ENCODE measurements at places on chromosomes 12 and 14.

GRCh38 chr12:110244829-110245228 lies 36.2 kb upstream of the ATP2A2 start:
- DNase-seq = no peak

GRCh38 chr14:87148655-87149054 lies 844.3 kb downstream of the GALC start:
- DNase-seq = no peak

DNA sequence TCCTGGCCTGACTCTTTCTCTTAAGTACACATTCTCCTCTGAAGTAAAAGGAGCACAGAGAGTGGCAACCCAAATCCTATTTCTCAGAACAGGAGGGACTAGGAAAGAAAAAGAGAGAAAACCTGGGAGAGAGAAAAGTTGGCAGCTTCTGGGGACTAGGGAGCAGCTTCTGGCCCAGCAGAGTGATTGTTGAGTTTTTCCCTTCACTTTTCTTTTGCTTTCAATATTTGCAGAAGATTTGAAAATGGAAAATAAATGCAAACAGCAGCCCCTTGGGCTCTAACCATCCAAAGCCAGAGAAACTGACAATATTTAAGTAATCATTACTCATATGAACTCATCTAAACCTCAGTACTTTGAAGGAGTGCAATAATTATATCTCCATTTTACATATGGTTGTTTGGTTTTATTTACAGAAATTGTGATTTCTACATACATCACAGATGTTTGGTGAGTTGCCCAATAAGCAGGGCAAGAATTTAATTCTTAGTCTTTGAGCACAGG lies 28.8 kb upstream of the IGF1 start:
- DNase-seq = no peak

GRCh38 chr12:125919856-125920470 lies 854.7 kb downstream of the AACS start:
- no peak for DNase-seq

- no peak for DNase-seq
Measured at GRCh38 chr14:73209953-73210352, 27.4 kb upstream of the PAPLN start.

DNA sequence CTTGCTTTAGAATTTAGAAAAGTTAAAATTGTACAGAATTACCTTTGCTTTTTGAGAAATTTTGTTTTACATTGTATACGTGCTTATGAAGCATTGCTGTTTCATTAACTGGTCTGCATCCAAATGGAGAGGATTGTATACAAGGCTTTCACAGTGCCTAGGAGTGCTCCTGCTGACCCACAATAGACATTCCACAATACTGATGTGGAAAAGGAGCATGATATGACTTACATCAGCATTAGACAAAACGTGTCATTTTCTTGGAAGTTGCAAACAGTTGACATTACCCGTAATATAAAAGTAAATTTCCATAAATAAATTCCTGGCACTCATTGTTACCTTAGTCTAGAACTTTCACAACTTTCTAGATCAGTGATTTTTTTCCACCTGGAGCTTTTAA lies 1.9 kb downstream of the PRKD1 start:
- DNase-seq = no peak

DNA sequence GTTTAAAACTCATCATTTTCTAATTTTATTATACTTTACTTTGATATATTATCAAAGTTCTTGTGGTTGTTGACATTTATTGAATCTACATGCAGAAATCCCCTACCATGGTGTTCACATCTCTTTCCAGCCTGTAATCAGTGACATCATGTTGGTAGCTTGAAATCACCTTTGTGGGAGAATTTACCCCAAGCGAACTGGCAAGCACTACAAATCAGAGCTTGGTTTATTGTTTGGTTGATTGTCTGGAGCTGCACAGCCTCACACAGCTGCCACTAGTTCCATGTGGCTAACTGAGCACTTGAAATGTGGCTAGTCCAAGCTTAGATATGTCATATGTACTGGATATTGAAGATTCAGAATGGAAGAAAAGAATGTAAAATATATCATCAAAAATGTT lies 15.4 kb upstream of the KRT5 start:
- peak; percentile 42 for DNase-seq

- peak; percentile 22 for DNase-seq
Measured at GRCh38 chr12:40405419-40405818, 180.6 kb downstream of the LRRK2 start.

DNA sequence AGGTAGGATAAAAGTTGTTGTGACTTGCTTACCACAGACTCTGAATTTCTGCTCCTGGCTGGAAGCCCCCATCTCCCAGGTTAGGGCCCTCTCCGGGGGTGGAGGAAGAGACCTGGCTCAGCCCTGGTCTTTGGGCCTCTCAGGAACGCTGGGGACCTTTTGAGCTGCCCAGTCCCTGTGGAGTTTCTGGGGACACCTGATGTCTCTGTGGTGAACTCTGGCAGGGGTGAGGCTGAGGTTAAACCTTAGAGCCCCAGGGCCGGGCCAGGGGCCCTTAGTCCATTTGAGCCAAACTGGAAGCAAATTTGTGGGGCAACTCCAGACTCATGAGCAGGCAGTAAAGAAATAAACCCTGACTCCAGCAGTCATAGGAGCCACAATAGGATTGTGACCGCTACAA lies 112.1 kb downstream of the ADGRD1 start:
- DNase-seq = no peak

GRCh38 chr12:6314776-6315175 lies 4.3 kb downstream of the PLEKHG6 start:
- no peak for DNase-seq

DNA sequence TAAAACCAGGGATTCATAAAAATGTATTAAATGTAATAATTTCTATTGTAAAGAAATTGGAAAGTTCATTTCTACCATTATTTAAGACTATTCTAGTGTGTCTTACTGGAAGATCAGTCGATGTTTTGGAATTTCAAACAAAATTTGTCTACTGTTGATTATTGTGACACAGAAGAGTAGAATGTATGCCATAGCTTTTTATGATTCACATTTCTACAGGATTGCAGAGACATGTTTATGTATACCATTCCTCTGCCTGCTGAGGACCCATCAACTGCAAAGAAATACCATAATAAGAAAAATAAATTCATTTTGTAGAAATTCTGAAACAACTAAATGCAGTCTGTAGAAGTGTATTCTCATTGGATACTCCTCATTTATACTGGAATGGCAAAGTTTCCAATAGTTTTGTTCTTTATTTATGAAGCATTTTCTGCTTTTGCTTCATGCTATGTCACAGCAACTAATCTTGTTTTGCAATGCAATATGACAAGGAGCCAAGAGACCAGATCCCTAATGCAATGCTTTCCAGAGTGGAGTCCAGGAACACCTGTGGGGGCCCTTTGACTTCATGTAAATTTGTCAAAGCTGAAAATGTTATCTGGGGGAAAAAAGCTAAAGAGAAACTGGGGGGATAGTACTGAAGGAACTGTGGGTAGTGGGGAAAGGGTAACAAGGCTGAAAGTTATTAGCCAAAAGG lies 172.9 kb upstream of the LRIG3 start:
- DNase-seq = no peak

DNA sequence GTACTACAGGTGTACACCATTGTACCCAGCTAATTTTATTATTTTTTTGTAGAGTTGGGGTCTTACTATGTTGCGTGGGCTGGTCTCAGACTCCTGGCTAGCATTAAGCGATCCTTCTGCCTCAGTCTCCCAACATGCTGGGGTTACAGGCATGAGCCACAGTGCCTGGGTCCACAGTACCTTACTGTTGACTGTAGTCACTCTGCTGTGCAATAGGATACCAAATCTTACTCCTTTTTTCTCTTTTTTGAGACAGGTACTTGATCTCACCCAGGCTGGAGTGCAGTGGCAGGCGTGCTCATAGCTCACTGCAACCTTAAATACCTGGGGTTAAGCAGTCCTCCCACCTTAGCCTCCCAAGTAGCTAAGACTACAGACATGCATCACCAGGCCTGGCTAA lies 25.6 kb downstream of the PSMA6 start:
- no peak for DNase-seq

DNA sequence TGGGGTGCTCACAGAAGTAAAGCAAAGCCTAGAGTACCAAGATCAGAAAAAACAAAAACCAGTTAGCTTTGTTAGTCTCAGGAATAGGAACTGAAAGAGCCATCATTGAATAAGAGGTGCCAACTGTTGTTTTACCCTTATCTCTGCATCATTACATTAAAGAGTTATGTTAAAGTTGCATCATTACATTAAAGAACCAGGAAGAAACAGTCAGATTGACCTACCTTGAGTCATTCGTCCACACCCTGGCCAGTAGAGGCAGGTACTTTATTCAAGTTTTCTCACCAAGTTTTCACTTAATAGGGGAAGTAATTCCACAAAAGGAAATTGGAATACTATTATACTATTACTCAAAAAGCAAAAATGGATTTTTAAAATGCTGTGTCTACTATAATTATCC lies 121.7 kb upstream of the CNOT2 start:
- DNase-seq = no peak

DNA sequence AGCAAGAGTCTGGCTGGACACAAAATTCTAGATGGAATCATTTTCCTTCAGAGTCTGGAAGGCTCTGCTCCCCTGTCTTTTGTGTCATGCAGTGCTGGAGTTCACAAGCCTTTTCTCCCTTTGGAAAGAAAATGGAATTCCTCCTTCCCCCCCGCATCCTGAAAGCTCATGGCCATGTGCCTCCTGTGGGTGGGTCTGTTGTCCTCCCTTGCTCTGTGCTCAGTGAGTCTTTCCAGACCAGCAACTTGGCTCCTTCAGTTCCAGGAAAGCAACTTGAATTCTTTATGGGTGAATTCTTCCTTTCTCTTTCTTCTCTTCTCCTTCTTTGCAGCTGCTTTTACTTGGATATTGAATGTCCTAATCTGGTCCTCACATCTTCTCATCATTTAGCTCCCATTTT lies 70.2 kb downstream of the TUNAR start:
- DNase-seq = no peak

GRCh38 chr12:79006306-79006705 lies 141.7 kb downstream of the SYT1 start:
- DNase-seq = peak; percentile 44

- no peak for DNase-seq
Measured at GRCh38 chr12:98360401-98360800, 155.0 kb upstream of the TMPO start.

DNA sequence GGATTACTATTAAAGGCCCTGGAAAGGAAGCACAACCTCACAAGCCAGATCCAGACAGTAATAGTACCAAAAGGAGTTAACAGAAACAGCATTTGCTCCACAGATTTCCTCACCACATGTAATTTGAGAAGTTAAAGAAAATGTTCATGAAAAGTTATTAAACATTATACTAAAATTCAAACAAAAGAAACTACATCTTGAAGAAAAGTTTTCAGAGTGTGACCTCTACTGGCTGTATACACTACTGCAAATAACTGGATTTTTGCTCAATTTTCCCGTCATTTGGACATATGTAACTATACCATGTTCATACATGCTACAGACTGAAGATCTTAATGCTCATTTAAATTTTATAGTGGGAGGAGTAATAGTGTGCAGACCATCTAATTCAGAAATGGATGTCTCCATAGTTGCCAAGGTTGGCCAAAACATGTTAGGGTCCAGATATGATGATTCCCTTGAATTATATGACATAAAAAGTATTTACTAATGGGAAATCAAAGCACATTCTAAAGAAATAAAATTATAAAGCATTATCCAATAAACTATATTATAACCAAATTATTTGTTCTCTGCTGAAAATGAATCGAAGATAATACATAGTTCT lies 5.6 kb downstream of the KRR1 start:
- peak; percentile 25 for DNase-seq

GRCh38 chr12:14949631-14950030 lies 11.3 kb upstream of the ERP27 start:
- DNase-seq = no peak

DNA sequence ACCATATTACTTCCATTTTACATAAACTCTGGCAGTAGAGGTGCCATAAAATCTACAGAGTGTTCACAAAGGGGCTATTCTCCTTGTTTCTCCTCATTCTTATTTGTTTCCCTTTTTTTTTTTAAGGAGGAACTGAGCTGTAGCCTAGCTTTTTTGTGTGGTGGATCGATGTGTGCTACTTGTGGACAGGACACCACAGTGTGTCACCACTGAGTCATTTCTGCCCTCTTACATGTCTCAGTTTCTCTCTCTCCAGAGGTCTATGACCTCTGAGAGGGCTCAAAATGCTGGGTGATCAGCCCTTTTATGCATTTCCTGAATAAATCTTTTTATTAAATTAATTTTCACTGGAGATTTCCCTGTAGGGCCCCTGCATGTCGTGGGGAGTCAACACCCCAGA lies 370.2 kb downstream of the ADGRD1 start:
- no peak for DNase-seq

DNA sequence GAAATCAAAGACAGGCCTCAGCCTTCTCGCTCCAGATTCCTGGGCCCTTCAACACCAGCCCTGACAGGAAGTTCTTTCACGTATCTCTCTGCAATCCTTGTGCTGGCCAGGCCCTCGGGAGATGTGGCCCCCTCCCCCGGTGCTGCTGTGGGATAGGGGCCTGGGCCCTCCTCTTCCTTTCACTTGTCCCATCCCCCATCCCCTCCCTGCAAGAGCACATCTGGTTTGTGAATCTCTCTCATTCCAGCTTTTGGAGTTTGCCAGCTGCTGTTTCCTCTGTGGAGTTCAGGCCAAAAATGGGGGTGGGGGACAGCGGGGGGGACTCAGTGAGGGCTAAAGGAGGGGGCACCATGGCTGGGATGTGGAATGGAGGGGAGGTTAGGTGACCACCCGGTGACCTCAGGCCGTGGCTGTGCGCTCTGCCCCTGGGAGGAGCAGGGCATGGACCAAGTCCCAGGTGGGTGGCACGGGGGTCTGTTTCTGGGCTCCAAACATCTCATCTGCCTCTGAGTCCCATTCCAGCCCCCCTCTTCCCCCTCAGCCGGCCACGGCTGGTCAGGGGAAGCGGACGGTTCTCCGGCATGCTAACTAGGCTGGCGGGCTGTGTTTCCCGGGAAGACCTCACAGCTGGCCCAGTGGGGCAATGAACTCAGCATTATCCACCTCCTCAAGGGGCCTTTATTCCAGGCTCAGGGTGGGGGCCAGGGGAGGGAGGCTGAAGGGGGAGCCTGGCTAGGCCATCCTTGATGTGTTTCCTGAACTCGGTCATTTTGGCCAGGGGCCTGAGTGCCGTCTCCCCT lies 7.4 kb downstream of the LRP1 start:
- DNase-seq = no peak

GRCh38 chr12:114710151-114710550 lies 26.2 kb upstream of the TBX3 start:
- no peak for DNase-seq

DNA sequence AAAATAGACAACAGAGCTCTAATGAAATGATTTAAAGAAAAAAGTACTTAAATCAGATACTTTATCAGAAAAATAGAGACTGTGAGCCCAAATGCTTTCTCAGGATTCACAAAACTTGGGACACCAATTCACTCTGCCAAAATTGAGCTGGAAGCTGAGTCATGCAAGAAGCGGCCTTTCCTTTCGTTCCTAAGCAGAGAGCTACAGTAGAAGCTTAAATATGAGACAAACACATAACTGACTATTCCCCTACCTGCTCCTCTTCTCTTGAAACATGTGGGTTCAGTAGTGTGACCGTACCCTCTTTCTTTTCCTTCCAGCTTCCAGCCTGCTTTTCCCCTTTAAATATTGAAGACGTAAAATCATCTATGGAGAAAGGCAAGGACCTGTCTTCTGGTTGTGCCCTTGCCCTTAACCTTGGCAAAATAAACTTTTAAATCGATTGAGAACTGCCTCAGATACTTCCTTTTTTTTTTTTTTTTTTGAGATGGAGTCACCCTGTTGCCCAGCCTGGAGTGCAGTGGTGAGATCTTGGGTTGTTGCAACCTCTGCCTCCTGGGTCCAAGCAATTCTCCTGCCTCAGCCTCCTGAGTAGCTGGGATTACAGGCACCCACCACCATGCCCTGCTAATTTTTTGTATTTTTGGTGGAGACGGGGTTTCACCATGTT lies 4.4 kb upstream of the SDS start:
- no peak for DNase-seq

- DNase-seq = no peak
Measured at GRCh38 chr14:85572011-85572410, 42.1 kb downstream of the FLRT2 start.

All from NCI-H2171 treated with DMSO at 0.1 percent for 48 hours (cell line).